Activated CD8-positive, alpha-beta T cell treated with anti-CD3 and anti-CD28 coated beads for 36 hours (primary cell): ENCODE measurements at places on chromosomes 3 and 15.

DNA sequence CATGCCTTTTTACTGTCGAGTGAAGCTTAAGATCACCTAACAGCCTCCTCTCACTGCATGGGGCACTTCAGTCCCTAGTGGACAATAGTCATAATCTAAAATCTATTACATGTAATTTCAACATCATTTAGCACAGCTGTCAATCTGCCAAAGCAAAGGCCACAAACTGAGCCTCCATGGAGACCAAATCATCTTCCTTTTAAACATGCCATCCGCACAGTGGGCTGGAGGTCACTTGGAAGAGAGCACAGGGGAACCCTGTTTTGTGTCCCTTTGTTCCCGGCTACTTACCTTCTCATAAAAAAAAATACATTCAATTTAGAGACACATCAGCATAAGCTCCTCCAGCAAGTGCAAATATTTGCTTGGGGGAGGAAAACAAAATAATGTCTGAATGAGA lies 167.3 kb downstream of the SQOR start:
- DNase-seq: no peak

GRCh38 chr3:137300703-137301102 lies 342.9 kb downstream of the IL20RB start:
- DNase-seq: no peak

- DNase-seq: no peak
Measured at GRCh38 chr3:114176487-114176886, 2.4 kb downstream of the DRD3 start.

GRCh38 chr3:157257101-157257500 lies 97.2 kb upstream of the CCNL1 start:
- DNase-seq: no peak
